CD8-positive, alpha-beta T cell (primary cell): ENCODE measurements at places on chromosomes 2 and 18.
A peak's percentile ranks its signal among the peaks of the same experiment; 100 is the strongest.

GRCh38 chr2:102615620-102616436 lies 3.5 kb upstream of the SLC9A2 start:
- DNase-seq: peak; percentile 61

DNA sequence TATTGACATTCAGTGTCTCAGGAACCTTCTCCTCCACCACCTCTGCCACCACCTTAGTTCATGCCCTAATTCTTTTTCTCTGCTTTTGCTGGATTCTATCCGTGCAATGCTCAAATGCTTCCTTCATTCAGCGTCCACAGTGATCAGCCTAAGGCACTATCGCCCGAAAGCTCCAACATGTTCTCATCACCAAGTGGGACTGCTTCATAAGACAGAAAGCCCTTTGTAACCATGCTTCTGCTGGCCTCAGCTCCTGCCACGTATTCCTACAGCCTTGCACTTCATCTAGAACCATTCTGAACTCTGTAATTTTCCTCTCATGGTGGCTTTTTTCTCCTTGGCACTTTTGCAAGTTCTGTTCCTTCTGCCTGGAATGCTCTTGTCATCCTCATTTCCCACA lies 222.9 kb downstream of the HNMT start:
- no peak for DNase-seq

DNA sequence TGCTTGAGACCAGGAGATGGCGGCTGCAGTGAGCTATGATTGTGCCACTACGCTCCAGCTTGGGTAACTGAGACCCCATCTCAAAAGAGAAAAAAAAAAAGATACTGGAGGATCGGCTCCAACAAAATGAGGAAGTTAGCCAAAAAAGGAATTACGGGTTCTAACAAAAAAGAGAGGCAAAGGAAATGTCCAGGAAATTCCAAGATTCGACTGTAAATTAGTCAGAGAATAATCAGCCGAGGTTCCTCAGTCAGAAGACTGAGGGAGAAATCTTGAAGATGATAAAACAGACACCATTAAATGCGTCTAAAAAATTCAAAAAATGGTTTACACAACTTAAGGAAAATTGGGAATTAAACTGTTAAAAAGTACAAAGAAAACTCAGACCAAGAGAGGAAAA lies 89.5 kb downstream of the AAK1 start:
- no peak for DNase-seq

DNA sequence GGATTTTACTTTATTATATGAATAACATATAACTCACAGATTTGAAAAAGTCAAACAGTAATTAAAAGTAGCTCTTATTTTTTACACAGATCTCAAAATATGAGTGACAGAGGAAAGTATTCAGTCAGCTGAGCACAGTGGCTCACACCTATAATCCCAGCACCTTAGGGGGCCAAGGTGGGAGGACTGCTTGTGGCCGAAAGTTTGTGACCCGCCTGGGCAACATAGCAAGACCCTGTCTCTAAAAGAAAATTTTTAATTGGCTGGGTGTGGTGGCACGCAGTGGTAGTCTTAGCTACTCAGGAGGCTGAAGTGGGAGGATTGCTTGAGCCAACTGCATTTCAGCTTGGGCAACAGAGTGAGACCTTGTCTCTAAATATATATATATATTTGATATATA lies 19.2 kb upstream of the UGP2 start:
- DNase-seq: no peak

DNA sequence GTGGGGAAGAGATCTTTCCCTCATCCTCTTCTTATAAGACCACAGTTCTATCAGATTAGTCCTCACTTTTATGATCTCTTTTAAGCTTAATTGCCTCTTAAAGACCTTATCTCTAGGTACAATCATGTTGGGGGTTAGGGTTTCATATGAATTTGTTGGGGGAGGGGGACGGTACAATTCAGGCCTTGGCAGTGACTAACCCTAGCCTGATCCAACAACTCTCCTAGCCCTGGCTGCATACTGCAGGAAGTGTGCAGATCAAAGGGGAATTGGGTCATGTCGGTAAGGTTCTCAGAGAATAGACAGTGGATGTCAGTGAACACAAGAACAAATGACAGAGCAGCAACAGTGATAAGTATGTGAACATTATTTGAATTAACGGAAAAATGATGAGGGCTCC lies 16.4 kb downstream of the CAPN13 start:
- DNase-seq: no peak

- DNase-seq: no peak
These were observed 33.7 kb downstream of the EMILIN2 start for GRCh38 chr18:2880473-2880872.

GRCh38 chr2:218273908-218274249 lies 3.6 kb downstream of the PNKD start:
- DNase-seq: no peak

- no peak for DNase-seq
These were observed 69.5 kb downstream of the CDH20 start for GRCh38 chr18:61402726-61403125.

DNA sequence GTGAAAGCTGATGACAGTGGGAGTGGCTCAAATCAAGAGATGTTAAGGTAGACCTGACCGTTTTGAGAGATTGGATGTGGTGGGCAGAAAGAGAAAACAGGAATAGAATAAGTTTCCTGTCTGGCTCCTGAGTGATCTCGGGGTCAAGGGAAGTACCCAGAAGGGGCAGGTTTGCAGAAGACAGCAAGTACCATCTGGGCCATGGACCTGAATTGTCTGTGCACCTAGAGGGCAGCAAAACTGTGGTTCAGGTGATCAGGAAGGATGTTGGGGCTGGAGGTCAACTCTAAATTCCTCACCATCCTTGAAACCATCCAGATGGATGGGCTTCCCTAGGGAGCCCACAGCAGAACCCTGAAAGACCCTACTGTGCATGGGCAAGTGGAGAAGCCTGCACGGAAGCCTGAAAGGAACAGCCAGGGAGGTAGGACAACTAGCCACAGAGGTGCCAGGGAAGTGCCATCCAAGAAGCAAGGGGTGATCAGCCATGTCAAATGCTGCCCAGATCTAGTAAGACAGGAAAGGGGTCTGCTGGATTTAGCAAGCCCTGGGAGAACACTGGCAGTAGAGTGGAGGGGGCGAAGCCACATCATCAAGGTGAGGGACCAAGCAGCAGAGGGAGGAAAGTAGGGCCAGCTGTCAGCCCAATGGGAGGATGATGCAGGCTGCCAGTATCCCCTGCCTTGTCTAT lies 8.0 kb downstream of the TEX261 start:
- DNase-seq: peak; percentile 35

DNA sequence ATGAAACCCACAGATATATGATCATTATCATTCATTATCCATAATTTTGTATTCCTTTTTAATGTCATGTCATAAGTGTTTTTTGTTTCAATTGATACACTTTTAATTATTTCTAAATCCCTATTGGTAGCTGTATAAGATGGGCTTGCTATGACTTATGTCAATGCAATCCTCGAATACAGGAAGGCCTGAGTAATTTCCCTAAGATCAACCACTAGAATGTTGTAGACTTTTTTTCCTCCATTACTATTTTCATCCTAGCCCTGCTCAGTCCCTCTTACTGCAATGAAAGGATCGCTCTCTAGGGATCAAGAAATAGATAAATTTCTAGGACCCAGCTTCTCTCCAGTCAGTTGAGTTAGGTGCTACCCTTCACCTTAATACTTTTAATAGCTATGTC lies 186.3 kb downstream of the KCNE4 start:
- DNase-seq: no peak

- DNase-seq: no peak
These were observed 206.9 kb upstream of the FAM98A start for GRCh38 chr2:33806041-33806440.

DNA sequence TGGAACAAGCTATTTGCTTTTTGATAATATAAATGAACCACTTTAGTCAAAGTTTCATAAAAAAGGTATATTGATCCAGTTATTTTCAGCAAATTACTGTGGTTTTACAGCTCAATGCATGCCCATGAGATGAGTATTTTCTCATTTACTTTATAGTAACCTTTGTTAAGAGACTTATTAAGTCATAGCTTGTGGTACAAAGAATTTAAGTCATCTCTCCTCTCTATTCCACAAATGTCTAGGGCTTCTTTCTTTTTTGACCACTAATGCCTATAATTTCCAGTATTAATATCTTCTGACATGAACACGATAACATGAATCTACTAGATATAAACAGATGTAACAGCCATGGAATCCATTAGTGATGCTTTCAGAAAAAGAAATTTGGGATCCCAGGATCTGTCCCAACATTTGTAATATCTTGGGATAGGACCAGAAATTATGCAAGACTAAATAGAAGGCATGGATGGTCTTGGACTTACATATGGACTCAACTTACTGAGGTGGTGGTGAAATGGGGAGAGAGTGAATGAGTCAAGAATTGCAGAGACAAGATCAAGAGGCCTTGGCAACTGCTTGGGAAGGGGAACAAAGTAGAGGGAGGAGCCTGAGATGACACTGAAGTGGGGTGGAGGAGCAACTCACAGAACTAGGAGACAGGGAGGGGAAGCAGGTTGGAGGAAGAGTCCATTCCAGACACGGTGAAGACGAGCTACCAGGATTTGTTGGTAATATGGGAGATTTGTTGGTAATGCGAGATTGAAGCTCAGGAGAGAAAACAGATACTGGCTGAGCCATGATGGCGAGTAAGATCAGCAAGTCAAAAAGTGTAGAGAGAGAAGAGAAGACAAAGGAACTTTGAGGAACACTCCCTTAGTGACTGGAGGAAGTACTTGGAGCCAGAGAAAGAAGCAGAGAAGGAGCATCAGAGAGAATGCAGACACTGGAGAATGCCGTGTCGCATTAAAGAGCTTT lies 42.4 kb upstream of the KDM3A start:
- DNase-seq: no peak

GRCh38 chr2:20062615-20063545 lies 11.5 kb upstream of the LAPTM4A start:
- no peak for DNase-seq

DNA sequence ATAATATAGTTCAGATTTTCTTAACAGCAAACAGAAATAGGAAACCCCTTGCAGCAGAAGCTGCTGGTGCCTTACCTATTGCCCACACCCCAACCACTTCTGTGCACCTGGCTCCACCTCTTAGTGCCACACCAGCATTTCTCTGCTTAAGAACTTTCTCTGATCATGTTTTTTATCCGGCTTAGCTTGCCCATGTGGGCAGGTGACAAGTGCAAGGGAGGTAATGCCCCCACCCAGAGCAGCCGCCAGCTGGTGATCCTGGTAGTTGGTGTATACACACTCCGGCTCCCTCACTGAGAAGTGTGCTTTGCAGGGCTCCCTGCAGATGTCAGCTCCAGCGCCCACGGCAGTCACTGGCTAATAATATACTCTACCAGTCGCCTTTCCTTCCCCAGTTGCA lies 126.3 kb downstream of the ALPK2 start:
- no peak for DNase-seq

- DNase-seq: peak; percentile 7
These were observed 69.3 kb downstream of the MARCO start for GRCh38 chr2:119011162-119011909.

- no peak for DNase-seq
These were observed 102.6 kb downstream of the MCFD2 start for GRCh38 chr2:46813020-46813415.

GRCh38 chr18:72102412-72102811 lies 441.7 kb downstream of the CBLN2 start:
- no peak for DNase-seq

DNA sequence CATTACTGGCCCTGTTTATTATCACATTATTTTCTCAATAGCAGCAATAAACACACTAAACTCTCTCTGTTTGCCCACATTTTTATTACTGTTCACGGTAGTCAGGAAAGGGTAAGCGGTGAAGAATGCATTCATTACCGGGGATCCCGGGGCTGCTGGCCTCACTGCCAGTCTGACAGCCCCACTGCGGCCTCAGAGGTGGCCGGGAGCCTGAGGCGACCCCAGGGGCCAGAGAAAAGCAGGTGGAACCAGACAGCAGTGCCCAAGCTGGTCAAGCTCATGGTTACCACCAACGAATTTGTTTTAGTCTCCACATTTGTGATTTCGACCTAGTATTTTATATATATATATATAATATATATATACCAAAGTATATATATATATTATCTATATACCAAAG lies 127.7 kb downstream of the LRATD1 start:
- no peak for DNase-seq

- peak; percentile 4 for DNase-seq
These were observed 8.6 kb upstream of the PLEKHM3 start for GRCh38 chr2:208033701-208034502.

DNA sequence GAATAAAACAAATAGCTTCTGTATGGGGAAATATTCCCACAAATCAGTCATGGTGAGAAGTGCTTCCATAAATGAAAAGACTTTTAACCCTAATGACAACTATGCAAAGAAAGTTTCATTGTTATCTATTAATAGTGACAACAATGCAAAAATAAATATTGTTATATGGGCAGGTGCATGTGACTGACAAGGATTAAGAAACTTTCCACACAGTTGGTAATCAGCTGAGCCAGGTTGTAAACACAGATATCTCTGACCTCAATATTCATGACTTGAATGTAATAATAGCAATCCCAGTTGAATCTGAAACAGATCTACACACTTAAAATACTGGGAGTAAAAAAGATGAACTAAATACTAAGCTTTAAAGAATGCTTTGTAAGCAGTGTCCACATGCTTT lies 517.0 kb upstream of the SOX11 start:
- DNase-seq: no peak
